Stimulated activated CD4-positive, alpha-beta T cell treated with anti-CD3 and anti-CD28 coated beads, Interleukin-12 subunit alpha, Interleukin-12 subunit beta, amount 100 ng/mL, for 48 hours (primary cell): ENCODE measurements at places on chromosomes 16 and 17.

DNA sequence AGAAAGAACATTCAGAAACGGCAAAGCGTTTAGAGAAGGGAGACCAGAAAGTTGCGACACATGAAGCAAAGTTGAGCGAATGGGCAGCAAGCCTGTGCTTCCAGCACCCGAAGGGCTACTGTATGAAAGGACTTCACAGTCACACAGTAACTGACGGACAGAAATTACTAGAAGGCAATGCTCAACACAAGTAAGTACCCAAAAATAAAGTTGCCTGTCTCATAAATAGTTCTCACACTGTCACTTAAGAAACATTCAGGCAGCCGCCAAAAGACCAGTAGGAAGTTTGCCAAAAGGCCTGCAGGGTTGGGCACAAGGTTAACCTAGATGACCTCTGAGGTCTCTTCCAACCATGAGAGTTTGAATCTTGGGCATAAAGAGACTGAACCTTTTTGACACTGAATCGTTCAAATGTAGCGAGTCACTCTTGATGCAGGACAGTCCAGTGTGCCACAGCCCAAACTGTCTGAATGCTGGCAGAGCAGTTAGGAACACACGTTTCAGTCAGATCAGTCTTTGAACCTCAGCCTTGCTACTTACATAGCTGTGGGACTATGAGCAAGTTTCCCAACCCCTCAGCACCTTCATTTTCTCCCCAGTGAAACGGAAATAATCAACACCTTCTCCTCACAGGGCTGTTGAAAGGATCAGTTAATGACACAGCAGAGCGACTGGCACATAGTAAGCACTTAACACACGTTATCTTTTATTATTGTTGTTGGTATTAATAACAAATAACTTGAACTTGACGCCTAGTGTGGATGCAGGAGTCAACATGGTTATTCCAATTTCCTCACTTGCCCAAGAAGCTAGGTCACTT, 10.4 kb downstream of the NCBP3 start:
- no peak for DNase-seq

- DNase-seq, result no peak
These were observed 32.6 kb downstream of the MED13 start for GRCh38 chr17:62032480-62032879.

- no peak for DNase-seq
These were observed 477.6 kb downstream of the XYLT1 start for GRCh38 chr16:16992975-16993765.

GRCh38 chr17:2694381-2695242, 17.0 kb downstream of the CLUH start:
- no peak for DNase-seq

GRCh38 chr16:48438414-48438813, 53.2 kb upstream of the SIAH1 start:
- no peak for DNase-seq

GRCh38 chr16:75942936-75943335, 216.6 kb upstream of the CPHXL start:
- no peak for DNase-seq

DNA sequence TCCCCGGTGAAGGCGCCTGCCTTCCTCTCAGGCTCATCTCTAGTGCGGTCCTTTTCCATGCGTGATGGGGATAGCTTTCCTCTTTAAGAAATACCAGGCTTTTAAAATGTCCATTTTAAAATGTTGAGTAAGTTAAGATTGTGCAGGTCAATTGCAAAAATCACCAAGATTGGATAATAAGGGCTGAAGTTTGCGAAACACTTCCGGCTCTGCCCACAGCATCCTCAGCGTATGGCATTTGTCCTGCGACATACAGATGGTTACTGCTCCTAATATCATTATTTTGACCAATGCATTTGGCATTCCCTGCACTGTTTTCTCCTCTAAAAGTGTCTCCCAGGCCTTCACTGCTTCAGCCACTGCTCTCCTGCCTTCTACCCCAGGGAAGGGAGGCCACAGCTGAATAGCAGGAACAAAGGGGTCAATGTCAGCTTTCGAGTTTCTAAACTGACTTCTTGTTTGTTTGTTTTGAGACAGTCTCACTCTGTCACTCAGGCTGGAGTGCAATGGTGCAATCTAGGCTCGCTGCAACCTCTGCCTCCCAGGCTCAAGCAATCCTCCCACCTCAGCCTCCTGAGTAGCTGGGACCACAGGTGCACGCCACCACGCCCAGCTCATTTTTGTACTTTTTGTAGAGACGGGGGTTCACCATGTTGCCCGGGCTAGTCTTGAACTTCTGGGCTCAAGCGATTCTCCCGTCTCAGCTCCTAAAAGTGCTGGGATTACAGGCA, 91.9 kb downstream of the CRISPLD2 start:
- no peak for DNase-seq

- DNase-seq, result no peak
These were observed 442.3 kb upstream of the MON1B start for GRCh38 chr16:76748461-76749348.

DNA sequence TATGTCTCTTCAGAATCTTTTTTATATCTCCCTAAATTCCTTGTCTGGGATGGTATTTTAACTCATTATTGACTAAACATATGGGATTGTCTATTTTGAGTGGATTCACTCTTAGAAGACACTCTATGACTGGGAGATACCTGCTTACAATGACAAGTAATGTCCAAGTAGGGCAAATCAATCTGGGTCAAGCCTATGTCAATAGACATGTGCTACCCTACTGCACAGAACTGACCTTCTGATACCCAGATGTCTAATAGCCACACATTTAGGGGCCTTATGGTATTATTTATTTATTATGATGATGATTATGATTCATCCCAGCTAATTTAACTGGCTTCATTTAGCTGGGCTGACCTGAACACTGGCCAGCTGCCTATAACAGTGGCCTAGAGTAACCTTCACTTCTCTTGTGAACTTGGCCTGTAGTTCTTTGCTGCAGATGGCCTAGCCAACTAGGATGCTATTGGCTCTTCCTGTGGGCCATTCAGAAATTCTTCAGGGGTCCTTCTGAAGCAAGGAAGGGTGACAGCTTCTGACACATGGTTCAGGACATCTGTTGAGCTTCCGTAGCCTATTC, 138.0 kb downstream of the ANKFN1 start:
- no peak for DNase-seq

DNA sequence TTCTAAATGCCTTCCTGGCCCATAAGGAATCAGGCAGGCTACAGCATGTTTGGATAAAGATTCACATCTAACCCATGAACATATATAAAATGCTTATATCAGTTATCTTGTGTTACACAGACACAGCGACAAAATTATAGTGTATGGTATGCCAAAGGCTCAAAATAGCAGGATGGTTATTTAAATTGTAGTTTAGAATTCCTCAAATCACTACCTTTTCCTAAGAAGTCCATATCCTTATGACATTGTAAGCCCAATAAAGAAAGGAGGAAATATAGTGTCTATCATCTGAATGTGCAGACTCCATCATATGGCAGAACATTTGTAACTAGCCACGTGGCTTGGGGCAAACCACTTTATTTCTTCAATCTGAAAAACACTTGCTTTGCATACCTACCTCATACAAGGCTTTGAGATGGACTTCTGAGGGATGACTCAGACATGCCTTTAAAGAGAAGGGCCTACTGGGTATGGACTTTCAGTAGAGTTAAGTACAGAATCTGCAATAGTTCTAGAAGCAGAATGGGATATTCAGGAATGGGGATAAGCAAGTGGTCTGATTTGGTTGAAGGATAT, 12.1 kb upstream of the DHX8 start:
- no peak for DNase-seq

DNA sequence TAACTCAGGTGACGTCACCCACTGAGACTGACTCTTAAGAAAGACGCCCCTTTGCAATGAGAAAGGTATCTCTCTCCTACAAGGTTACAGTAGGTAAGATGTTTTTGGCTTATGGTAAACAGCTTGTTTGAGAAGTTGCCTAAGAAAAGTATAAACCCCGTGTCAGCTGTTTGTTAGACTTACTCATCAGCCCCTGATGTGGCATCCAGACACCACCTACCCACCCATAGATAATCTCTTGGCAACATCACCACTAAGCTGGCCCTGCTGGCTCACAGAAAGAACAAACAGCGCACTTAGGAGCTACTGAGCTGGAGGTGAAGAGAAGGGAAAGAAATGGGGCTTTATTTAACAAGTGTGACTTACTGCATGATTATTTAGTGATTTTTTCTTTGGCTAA, 121.0 kb downstream of the PARN start:
- no peak for DNase-seq

DNA sequence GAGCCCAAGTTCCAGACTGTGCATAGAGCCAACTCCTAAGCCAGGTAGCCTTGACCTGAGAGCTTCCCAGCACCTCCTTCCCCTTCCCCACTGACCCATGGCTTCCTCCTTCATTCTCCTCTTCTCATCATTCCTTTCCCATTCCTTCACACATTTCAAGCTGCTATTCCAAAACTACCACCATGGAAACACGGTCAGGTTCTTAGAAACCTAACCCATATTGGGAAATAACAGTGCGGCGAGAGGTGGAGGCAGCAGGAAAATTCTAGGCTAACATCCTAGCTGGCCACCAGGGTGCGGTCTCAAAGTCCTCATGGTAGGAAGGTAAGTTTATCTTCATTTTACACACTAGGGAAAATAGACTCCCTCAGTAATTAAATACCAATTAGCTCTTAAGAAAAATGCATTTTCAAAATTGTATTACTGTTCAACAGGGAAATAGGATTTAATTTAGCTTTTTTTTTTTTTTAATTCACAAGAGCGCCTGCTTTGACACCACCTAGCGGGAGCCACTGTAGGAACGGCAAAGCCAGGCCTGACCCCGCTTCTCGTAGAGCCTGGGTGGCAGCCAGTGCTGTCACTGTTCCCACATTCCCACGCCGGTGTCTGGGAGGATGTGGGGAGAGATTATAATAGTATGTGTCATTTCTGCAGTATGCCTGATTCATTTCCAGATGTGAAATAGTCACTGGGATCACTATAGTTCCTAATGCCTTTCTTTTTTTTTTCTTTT, 14.0 kb upstream of the SPHK1 start:
- DNase-seq, result no peak

- no peak for DNase-seq
These were observed 42.8 kb downstream of the USP22 start for GRCh38 chr17:20999841-21000532.

DNA sequence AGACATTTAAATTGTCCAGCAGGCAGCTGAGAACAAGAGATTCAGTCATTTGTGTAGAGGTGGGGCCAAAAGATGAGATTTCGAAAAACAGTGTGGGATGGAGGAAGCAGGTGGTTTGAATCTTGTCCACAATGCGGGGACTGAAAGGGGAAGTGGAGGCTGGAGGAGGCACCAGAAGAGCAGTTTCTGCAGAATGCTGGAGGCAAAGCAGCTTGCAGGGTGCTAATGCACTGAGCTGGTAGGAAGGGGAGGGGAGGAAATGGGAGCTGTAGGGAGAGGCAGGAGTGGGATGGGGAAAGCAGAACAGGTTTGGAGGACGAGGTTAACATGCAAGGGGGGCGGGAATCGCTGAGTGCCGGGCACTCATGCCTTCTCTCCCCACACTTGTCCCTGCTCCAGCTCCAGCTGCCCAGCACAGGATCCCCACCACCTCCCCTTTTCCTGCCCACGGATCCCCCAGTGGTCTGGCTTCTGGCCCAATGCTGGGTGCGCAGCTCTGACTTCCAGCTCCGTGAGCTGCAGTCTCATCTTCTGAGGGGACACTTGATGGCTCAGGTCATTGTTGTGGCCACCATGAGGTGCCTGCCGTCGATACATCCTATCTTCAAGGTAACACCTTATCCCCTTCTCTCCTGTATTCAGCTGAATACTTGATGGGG, 9.4 kb downstream of the C17orf100 start:
- no peak for DNase-seq

DNA sequence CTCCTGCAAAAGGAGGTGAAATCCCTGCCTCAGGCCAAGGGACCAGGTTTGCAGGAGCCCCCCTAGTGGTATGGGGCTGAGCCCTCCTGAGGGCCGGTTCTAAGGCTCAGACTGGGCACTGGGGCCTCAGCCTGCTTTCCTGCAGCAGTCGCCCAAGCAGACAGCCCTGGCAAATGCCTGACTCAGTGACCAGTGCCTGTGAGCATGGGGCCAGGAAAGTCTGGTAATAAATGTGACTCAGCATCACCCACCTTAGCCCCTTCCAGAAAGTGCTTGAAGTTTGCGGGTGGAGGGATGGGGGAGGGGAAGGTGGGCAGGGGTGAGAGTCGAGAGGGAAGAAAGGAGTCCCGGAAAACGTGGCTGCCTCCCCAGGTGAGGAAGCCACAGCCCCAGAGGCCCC, 2.1 kb downstream of the MC1R start:
- no peak for DNase-seq

DNA sequence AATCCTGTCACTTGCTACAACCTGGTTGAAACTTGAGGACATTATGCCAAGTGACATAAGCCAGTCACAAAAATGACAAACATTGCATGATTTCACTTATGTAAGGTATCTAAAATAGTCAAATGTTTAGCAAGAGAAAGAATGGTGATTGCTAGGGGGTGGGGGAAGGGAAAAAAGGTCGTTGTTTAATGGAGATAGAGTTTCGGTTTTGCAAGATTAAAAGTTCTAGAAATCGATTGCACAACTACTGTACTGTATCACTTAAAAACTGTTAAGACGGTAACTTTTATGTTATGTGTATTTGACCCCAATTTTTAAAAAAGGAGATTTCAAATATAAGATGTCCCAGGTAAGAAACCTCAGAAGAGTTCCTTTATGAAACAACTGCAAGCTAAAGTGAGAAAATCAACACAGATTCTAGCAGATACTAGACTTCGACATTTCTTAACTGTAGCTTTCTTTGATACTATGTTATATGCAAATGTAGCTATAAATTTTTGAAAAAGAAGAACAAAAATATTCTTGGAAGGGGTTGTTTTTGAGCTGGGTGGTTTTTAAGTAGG, 5.9 kb downstream of the MEOX1 start:
- no peak for DNase-seq

DNA sequence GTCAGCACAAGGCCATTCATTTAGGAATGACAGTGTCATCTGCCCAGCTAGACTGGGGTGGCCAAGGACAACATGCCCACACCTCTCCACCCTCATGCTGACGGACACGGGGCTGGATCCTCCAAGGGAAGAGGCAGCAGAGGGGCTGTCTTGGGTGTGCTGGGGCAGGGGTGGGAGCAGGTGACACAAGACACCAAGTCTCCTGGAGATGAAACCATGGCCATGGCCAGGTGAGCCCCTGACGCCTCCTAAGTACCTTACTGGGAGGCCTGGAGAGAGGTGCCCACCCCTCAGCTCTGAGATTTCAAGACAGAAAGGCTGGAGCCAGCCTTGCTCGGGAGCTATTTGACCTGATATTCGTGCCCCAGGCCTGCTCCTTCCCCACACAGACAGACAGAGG, 9.0 kb upstream of the RASD1 start:
- DNase-seq, result no peak

DNA sequence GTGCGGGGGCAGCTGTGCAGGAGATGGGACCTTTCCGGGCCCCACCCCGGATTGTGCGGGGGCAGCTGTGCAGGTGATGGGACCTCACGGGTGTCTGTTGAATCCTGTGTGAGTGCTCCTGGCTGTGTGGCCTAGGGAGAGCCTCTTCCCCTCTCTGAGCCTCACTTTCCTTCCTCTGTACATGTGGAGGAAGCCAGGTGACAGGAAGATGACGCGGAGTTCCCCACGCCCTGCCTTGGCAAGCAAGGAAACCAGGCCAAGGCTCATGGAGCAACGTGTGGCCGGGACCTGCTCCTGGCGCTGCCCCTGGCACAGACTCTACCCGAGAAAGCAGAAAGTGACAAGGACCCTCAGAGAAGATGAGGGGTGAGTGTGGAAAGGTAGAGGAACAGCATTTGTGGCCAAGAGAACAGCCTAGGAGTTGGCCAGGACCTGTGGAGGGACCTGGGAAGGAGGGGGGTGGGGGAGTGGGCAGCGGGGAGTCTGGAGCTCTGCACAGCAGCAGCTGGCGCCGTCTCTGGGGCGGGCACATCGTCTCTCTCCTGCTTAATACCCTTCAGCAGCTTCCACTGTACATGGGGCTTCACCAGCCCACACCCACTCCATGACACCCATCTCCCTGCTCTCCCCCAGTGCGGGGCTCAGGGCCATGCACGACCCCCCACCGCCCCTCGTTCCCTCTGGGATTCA, 38.4 kb upstream of the PABPN1L start:
- DNase-seq, result no peak
